ENCODE measurements at places on chromosomes 1 and 21. TPM values are rescaled to one million over a fixed set of nuclear protein-coding genes. Genes with fewer than 3 reads are reported as not detected.

The C1orf226 gene
- polyA plus RNA-seq: 12.9 TPM

The SCP2 gene
- 488 TPM for polyA plus RNA-seq

The NFASC gene
- polyA plus RNA-seq: 0.22 TPM

The RGS4 gene
- 1.1 TPM for polyA plus RNA-seq

The TNFRSF4 gene
- 3.5 TPM for polyA plus RNA-seq

The KRTAP23-1 gene
- not detected for polyA plus RNA-seq

The FCGR1A gene
- 0.59 TPM for polyA plus RNA-seq

Data from small intestine (tissue), 16 donors.